ENCODE measurements at places on chromosomes 11 and 22. TPM values are rescaled to one million over a fixed set of nuclear protein-coding genes. Genes with fewer than 3 reads are reported as not detected.
A peak's percentile ranks its signal among the peaks of the same experiment; 100 is the strongest.

OTOG gene
- polyA plus RNA-seq: 0.17 TPM

BCL2L13 gene
- polyA plus RNA-seq: 48.1 TPM

FZD4 gene
- 80.7 TPM for polyA plus RNA-seq

MRGPRX4 gene
- not detected for polyA plus RNA-seq

FXYD2 gene
- 486 TPM for polyA plus RNA-seq

- no peak for DNase-seq
Measured at GRCh38 chr22:36814801-36815200, 2.0 kb downstream of the PVALB start.

DNA sequence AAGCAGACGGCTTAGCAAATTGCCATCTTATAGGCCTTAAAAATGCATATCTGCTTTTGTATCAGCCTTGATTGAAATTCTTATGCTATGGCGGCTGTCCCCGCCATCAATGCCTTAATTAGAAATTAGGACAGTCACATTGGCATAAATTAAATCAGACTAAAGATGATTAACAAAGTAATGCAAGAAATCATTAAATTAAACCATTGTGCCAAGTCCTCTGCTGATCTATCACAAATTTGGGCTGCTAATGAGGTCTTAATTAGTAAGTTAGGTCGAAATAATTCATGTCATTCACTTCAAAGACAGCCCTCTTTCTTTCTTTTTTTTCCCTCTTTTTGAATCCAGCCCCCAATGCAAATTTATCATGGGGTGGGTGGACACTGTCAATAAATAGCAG is 159.3 kb downstream of the MIAT start:
- DNase-seq: no peak

DNA sequence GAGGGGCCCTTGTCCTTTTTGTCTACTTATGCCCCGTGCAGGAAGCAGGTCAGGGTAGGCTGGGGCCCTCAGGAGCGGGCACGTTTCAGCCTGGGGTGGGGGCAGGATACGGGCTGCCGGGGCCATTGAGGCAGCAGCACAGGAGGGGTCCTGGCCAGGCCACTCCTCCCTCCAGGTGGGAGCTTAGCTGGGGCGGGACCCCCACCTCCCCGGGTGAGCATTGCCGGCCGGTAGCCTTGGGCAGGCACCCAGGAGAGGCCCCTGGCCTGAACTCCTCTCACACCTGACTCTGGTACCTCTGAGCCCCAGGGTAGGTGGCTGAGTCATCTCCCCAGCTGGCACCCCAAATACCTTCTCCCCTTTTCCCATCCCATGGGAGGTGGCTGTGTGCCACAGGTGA is 5.0 kb upstream of the MUC6 start:
- no peak for DNase-seq

DNA sequence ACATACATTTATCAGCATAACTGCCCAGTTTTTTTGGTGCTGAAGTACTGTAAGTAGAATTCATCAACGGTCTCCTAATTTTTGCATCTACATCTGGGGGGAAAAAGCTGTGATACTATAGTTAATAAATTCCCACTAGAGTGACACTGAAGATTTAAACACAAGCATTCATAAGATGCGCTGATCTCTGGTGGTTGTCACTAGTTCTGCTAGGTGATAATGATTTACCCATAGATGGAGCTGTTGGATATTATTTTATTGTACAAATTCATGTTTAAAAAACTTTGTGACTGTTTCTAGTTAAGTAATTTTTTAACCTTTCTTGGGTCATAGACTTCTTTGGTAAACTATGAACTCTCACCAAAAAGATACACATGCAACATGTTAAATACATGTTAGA is 106.6 kb downstream of the EMSY start:
- DNase-seq: no peak

DNA sequence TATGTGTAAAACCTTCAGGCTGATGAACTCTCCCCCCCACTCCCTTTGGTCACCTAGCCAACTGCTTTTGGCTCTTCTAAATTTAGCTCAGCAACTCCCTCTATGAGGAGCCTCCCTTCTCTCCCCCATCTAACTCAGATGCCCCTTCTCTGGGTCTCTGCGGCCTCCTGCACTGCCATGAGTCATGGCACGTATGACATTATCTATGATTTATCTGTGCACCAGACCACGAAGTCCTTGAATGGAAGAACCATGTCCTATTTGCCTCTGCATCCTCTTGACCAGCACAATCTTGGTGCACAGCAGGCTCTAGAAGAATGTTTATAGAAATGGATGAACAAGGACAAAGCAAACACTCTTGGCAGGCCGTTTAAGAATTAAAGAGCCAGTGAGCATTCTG is 46.0 kb downstream of the RPL27A start:
- DNase-seq: no peak

DNA sequence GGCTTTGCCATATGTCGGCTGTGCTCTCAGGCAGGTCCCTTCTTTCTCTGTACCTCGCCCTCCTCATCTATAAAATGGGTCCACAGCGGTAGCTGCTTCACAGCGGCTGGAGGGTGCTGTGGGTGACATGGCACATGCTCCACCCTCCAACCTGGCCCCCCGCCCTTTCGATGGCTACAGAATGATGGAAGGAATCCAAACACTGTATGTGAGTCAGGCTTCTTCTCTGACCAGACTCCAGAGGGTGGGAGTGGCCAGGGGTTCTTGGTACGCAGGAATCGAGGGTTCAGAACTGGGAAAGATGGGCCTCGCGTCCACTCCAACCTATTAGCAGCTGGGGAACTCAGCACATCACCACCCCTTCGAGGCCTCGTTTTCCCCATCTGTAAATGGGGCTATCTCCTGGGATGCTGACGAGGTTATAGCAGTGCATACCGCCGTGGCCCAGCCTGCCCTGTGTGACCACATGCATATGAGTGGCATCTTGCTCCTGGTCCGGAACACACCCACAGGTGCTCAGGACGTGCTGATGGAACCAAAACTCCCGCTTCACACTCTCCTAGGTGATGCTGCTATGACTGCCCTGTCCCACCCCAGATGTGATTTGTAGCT is 26.4 kb downstream of the MN1 start:
- DNase-seq: no peak

GRCh38 chr22:37138849-37139561 is 10.7 kb downstream of the IL2RB start:
- no peak for DNase-seq

- no peak for DNase-seq
Measured at GRCh38 chr22:29780748-29781676, 13.8 kb downstream of the UQCR10 start.

DNA sequence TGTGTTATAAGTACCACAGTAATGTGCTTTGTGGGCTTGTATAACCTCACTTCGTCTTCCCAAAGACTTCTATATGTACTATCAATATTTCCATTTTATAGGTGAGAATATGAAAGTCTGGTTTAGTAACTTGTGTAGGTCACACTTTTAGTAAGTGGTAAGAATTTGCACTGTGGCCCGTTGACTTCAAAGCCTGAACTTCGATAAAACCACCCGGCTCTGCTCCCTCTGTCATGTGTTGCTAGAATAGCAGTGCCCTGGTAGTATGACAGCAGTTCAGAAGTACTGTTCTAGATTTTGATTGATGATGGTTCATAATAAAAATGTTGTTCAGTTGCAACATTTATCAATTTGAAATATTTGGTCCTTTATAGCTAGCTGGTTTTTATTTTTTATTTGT is 110.2 kb upstream of the SORL1-AS1 start:
- no peak for DNase-seq

DNA sequence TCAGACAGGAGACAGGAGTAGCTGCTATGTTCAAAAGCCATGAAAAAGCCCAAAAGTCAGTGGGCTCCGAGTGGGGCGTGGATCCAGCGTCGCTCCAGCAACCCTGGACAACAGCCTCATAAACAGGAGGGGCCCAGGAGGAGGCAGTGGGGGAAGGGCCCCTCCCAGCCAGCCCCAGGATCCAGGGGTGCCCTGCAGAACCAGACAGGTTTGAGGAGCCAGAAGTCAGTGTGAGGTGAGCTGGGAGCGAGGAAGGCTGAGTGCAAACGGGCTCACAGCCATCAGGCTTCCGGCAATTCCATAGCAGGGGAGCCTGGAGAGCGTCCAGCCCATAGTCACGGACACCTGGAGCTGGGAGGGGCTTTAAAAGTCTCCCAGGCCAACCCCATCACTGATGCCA is 217.7 kb downstream of the MN1 start:
- no peak for DNase-seq

GRCh38 chr11:11387622-11388305 is 34.7 kb upstream of the CSNK2A3 start:
- no peak for DNase-seq

DNA sequence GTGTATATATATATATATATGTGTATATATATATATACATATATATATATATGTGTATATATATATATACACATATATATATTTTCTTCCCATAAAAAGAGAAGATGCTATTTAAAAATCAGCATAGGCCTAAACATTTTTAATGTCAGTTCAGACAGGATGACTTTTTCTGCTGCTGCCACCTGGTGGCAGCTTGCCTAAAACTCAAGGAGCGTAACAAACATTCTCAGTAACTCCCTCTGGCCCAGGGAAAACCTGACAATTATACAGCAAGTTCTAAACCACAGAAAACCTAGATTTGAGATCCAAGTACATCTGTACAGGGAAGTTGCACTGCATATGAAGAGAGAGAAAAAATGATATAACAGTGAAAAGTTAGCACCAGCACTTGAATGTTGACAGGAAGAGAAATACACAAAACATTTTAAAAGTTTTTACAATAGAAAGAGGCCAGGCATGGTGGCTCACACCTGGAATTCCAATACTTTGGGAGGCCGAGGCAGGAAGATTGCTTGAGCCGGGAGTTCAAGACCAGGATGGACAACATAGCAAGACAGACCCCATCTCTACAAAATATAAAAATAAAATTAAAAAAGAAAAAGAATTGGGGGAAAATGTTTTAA is 16.6 kb downstream of the OR8A1 start:
- DNase-seq: peak; percentile 22

- DNase-seq: no peak
Measured at GRCh38 chr11:85974122-85974521, 94.8 kb downstream of the PICALM start.

GRCh38 chr11:11514246-11514645 is 107.6 kb downstream of the GALNT18 start:
- no peak for DNase-seq

GRCh38 chr22:23499845-23500500 is 80.1 kb downstream of the IGLL1 start:
- no peak for DNase-seq

DNA sequence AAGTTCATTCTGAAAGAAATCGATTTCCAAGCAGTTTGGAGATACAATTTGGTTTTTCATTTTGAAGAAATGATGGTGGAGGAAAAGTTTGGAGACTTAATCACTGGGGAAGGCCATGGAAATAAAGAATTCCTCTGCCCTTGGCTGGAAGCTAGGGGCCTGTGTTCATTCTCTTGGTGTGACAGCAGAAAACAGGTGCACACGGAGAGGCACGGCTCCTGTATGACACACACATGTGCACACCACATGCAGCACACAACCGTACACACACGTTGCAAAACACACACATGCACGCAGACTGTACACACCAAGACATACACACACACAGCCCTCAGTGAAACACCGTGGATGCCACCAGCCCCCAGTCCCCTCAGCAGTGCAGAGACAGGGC is 64.2 kb downstream of the CYTH4 start:
- no peak for DNase-seq

GRCh38 chr11:16861862-16862261 is 123.4 kb downstream of the C11orf58 start:
- no peak for DNase-seq

DNA sequence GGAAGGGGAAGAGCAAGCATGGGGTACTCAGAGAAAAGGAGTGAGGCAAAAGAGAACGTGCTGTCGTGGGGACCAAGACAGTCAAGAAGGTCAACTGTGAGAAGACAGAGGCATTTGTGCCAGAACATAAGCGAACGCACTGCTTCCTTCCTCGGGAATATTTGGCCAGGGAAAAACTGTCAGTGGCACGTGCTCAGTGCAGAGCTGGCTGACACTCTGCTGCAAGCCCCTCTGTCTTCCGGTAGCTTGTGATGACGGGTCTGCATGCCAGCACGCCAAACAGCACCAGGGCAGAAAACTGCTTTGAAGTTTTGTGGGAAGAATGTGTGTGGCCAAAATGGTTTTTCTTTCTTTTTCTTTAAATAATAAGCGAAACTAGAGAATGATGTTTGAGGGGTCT is 60.6 kb downstream of the SMCO4 start:
- no peak for DNase-seq

GRCh38 chr11:15819679-15820286 is 536.6 kb downstream of the SOX6 start:
- no peak for DNase-seq

DNA sequence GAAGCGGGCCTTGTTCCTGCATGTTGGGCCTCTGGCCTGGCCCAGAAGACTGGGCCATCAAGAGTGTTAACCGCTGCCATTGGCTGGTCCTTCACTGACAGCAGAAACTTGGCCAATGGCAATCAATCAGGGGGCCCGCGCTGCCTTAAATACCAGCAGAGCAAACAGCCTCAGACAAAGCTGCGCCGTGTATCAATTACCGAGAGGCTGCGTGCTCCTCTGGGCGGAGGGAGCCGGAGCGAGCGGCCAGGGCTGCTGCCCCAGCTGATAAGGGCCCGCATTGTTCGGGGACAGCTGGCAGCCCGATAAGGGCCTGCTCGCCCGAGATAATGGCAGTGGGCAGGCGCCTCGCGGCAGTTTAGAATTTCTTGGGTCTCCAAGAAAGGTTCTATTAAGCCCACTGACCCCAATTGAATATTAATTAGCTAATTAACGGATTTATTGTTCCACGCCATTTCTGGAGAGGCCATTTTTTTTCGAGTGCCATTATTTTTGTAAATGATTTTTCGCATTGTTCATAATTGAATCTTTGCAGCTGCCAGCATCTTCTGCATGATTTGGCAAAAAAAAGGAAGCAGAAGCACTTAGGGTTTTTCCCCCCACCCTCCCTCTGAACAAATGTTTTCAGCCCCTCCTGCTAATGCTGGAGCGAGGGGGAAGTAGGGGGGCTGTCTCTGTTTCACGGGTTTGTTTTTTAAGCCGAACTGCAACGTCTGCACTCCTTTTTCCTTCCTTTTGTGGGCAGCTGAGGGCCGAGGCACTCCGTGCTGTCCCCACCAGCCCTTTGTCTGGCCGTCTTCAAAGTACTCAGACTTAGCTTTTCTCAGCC is 37.6 kb upstream of the RIC3 start:
- DNase-seq: no peak

DNA sequence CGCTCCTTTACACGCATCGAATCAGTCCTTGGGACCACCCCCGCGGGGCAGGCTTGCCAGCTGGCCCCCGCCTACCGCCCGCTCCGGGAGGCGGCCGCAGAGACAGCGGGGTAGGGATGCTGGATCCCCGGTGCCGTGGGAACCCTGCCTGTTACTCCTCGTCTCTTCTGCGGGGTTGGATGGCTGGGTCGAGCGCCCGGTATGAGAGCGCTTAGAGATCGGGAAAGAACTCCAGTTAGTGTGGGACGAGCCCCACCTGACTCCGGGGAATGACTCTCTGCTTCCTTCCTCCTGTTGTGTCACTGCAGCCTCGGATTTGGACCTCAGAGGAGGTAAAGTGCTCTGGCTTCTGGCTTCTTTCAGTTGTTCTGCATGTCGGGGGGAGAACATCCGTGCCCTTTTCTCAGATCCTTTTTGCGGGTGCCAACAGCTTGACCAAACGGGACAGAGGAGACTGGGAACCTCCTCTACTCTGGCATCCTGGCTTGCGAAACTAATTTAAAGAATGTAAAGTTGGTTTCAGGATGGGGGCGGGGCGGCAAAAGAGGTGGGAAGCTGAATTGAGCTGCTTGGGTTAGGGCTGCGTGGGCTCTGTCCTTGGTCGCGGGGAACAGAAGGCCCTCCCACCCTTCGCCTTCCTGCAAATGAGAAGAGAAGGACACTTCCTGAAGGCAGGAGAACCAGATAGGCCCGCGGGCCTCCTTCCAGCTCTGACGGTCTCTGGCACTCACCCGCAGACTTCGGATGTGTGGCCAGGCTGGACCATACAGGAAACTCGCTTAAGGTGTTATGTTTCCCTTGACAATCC is 938 bp downstream of the LAYN start:
- DNase-seq: no peak
